ENCODE measurements at places on chromosomes 1 and 21.

DNA sequence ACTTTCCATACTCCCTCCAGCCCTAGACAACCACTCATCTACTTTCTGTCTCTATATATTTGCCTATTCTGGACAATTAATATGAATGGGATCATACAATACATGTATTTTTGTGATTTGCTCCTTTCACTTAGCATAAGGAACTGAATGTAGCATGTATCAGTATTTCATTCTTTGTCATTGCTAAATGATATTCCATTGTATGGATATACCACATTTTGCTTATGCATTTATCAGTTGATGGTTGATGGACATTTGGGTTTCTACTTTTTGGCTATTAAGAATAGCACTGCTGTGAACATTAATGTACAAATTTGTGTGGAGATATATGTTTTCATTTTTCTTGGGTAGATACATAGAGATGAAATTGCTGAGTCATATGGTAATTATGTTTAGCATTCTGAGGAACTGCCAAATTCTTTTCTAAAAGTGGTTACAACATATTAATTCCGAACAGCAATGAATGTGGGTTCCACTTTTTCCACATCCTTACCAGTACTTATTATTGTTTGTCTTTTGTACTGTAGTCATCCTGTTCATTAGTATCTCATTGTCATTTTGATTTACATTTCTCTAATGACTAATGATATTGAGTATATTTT is 121.0 kb downstream of the LRRC40 start:
- H3K27ac ChIP-seq: no peak overlapping the region
- no peaks in the 10 kb centered on the region for H3K36me3 ChIP-seq
- H3K27me3 ChIP-seq: no peaks in the 10 kb centered on the region
- no peak overlapping the region for H3K4me3 ChIP-seq

- H3K4me1 ChIP-seq: no peaks in the 10 kb centered on the region
These were observed 120.9 kb downstream of the KCNN3 start for GRCh38 chr1:154749078-154749760.

DNA sequence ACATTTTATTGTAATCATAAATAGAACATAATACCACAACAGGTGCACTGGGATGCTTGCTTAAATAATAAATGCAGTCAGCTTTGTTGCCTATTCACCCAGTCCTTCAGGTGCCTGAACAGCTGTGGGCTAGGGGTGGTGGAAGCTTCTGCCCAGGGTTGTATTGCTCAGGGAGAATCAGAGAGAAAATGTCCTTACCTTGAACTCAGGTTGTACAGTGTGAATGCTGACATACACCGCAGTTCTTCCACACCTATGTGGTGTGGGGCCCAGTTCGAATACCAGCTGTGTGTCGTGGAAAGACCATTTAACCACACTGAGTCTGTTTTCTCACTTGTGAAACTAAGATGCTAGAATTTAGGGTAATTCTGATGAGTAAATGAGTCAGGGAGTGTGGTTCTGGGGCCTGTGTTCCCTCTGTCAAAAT is 115.7 kb upstream of the ATP1A1 start:
- peaks cover 20% of the 10 kb centered on the region for H3K27me3 ChIP-seq
- H3K4me3 ChIP-seq: no peak overlapping the region
- no peaks in the 10 kb centered on the region for H3K4me1 ChIP-seq
- no peak for DNase-seq

DNA sequence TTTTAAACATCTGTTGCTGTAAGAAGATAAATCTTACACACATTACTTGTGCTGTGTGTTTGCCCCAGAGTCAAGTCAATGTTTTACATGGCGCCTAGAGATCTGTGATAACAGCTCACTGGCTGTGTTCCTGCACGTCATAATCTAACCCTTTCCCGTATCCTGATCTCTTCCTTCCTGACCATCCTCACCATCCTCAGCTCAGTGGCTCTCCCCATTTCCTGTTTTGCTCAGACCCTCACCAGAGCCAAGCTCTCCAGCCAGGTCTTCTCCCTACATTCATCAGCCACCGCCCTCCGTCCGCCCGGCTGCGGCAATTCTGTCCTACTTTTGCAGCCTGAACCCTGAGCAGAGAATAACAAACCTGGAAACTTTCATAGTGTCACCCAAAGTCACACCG is 824.7 kb downstream of the USP25 start:
- H3K27ac ChIP-seq: no peak overlapping the region
- H3K36me3 ChIP-seq: no peaks in the 10 kb centered on the region
- H3K27me3 ChIP-seq: no peaks in the 10 kb centered on the region

All from Calu3 (cell line).